Forelimb muscle (tissue), 1 donor: ENCODE measurements at places on chromosomes 4 and X.

DNA sequence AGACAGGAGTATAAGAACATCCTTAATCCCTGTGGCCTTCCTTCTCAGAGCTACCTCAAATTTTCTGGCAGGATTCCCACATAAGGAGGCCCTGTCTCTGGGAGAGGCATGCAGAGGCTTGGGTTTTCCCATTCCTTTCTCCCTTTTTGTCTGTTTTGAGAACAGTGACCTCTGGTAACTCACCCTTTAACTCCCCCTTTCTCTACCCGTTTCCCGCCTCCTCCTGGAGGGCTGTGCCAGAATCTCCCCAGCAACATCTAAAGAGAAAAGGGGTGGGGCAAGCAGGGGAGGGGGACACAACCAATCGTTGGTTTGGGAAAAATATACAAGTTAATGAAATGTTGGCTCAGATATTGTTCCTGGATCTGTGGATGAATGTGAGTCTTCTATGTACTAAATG lies 303.7 kb upstream of the IRS4 start:
- DNase-seq = no peak

- no peak for DNase-seq
These were observed 34.7 kb downstream of the MSL3 start for GRCh38 chrX:11792461-11793421.

DNA sequence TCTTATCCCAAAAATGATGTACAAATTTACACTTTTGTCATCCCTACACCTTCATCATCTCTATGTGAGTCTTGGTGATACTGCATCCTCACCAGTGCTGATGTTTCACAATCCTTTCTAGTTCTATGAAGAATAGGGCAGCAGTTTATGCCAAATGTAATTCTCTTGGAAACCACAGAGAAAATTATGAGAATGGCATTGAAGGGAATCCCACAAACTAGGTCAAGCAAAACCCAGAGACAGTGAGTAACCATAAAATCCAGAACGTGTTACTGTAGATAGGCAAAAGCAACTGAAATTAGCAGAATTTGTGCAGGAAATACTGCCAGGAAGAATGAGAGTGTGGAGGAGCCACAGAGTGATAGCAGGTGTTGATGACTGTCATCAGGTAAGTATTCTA lies 24.5 kb downstream of the IL15 start:
- DNase-seq = no peak

- no peak for DNase-seq
These were observed 5.0 kb downstream of the BMP2K start for GRCh38 chr4:78781139-78781538.

- DNase-seq = no peak
These were observed 284.9 kb downstream of the IL15 start for GRCh38 chr4:141921293-141921692.

DNA sequence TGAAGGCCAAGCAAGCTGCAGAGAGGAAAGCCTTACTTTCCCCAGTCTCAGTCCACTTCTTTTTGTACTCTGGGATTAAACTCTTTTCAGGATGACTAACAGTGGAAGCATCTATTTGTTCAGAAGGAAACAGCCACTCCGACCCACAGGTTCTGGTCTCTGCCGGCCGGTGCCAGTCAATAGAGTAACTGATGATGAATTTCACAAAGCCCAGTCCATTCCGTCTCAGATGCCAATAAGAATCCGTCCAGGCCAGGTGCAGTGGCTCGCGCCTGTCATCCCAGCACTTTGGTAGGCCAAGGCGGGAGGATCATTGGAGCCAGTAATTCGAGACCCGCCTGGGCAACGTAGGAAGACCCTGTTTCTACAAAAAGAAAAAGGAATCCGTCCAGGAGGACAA lies 58.5 kb upstream of the HELT start:
- DNase-seq = no peak

- no peak for DNase-seq
These were observed 240.5 kb upstream of the CXXC4 start for GRCh38 chr4:104735174-104735573.

GRCh38 chr4:15893962-15894361 lies 44.6 kb downstream of the FGFBP1 start:
- DNase-seq = no peak

DNA sequence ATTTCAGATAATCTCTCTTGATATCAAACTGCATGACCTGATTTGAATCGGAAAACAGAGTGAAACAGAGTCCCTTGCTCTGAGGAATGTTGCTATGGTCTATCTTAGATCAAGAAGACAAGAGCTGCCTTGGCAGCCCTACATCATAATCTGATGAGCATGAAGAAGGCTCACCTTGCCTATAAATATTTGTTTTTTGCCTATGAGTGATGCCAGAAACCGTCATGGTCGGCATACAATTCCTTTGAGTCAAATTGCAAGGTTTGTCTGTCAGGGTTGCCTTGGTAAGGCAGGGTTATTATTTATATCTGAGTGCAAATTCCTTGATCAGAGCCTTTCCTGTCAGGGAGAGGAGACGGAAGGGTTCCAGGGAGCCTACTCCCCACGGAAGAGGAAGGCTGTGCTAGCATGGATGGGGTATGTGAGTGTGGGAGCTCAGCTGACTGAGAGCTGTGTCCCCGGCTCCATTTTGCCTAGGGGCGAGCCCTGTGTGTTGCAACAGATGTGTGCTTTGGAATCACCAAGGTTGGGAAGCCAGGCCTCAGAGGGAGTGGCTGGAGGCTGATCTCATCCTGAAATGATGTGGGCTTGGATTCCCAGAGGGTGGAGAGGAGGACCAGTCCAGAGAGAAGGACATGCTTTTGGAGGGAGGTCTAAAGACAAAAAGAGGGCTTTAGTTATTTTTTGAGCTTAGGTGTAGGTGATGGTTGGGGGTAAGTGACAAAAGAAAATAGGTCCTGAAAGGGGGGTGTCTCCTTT lies 43.6 kb downstream of the RTL9 start:
- DNase-seq = no peak

DNA sequence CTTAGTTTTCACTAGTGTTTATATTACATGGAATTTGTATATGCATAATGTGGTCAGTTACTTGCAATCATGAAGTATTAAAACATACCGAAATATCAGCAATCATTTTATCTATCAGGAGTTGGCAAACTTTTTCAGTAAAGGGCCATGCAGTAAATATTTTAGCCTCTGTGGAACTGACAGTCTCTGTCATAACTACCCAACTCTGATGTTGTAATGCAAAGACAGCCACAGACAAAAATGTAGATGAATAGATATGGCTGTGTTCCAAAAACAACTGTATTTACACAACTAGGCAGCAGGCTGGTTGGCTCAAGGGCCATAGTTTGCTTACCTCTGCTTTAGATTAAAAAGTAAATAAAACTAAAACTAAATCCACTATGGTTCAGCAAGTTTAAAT lies 200.2 kb downstream of the HS3ST1 start:
- DNase-seq = no peak

GRCh38 chr4:151935411-151935810 lies 174.6 kb upstream of the GATB start:
- no peak for DNase-seq

DNA sequence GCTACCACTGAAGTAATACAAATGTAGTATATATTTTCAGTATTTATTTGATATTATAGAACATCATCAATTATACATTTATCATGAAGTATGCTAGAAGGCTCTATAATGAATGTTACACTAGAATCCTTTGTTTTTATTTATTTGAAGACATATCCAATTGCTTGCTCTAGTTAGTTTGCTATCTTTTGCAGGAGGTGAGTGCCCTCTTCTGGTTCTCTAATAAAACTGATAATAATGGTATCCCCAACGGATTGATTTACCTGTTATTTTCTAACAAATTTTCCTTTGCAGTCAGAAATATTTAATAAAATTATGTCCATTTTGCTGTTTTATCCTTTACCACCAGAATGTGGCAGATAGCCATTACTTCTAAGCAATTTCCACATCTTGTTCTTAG lies 274.3 kb upstream of the TACR3 start:
- no peak for DNase-seq

GRCh38 chr4:38872620-38873019 lies 5.0 kb downstream of the FAM114A1 start:
- no peak for DNase-seq

GRCh38 chr4:126038502-126039144 lies 723.9 kb downstream of the FAT4 start:
- DNase-seq = no peak

DNA sequence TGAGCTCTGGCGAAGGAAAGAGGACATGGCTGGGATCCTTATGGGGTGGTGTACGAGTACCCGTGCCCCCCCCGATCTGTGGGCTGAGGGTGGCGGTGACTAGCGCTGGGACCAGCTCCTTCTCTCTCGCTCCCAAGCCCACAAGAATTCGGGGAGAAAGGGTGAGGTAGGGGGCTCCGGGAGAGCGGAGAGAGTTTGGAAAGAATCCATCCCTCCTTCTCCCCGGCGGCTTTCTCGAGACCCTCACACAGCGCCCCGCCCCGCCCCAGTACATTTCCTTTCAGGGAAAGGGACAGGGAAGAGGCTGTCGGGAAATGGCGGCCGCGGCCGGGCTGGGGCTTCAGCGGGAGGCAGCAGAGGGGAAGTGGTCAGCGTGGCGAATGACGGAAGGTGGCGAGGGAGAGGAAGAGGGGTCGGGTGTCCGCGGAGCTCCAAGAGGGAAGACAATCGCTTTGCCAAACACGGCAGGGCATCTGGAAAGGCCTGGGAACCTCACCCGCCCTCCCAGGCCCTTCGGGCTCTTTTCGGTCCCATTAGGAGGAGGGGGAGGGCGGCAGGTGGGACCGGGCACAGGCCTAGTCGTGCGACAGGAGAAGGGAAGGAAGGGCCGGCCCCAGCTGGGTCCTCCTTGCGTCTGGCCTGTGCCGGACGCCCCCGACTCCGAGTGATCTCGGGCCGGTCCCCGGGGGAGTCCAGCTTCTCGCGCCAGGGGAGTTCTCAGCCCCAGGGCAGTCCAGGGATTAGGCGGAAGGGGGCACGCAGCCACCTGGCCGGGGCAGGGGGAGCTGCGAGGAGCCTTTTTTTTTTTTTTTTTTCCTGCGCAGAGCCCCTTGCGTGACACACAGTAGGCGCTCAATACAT lies 10.2 kb downstream of the HNRNPH2 start:
- no peak for DNase-seq

DNA sequence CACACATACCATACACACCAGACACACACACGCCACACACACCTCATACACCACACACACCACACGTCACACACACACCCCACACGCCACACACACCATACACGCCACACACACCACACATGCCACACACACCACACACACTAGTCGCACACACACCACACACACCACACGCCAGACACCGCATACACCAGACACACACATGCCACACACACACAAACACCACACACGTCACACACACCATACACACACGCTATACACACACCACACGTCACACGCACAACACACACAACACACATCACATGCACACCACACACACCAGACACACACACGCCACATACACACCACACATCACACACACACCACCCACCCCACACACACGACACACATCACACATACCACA lies 32.0 kb downstream of the FAM53A start:
- no peak for DNase-seq

DNA sequence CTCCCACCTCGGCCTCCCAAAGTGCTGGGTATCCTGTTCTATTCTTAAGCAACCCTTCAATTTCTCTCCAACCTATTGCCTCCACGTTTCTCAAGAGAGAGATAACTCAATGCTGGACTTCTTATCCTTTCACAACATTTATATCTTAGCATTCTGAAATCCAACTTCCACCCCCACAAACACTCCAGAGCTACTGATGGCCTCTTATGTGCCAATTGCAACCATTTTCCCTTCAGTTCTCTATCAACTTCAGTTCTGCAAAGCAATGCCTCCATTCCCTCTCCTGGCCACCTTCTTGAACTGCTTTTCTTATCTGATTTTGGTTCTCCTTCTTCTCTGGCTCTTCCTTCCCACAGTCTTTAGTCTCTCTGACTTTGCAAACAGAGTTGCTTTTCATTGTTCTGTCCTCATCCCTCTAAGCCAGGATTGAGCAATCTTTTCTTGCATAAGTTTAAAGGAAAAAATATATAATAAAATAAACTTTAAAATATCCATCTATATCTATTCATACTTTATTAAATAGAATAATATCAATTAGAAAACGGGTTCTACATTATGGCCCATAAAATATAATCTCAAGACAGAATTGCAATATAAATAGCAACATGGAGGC lies 3.6 kb upstream of the STBD1 start:
- no peak for DNase-seq

- DNase-seq = no peak
These were observed 212.9 kb downstream of the NSUN7 start for GRCh38 chr4:40962551-40963180.

- no peak for DNase-seq
These were observed 118.3 kb downstream of the MGST2 start for GRCh38 chr4:139783741-139784484.

DNA sequence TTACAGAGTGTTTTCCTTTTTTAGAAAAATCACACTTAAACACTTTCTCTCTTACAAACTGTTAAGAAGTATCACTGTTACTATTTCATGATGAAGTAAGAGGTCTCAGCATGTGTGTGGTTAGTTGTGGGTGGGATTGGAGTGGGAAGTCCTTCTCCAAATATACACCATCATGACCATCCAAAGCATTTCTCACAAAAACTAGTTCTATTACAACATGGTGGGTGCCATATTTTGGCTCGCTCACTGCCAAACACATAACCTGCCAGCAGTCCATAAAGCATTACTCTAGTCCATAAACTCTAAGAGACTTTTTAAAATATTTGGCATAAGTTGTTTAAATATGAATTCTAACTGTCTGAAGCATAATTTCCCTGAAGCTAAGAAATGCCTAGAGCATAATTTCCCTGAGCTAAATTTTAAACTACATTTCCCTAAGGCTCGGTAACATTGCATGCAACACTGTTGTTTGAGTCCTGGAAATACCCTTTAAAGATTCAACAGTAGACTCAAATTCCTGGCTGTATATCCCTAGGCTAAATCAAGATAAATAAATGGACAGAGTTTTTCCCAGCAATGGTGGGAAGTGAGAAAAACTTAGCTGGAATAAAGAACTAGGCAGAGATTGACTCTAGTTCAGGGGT lies 415.0 kb upstream of the INTU start:
- DNase-seq = no peak

DNA sequence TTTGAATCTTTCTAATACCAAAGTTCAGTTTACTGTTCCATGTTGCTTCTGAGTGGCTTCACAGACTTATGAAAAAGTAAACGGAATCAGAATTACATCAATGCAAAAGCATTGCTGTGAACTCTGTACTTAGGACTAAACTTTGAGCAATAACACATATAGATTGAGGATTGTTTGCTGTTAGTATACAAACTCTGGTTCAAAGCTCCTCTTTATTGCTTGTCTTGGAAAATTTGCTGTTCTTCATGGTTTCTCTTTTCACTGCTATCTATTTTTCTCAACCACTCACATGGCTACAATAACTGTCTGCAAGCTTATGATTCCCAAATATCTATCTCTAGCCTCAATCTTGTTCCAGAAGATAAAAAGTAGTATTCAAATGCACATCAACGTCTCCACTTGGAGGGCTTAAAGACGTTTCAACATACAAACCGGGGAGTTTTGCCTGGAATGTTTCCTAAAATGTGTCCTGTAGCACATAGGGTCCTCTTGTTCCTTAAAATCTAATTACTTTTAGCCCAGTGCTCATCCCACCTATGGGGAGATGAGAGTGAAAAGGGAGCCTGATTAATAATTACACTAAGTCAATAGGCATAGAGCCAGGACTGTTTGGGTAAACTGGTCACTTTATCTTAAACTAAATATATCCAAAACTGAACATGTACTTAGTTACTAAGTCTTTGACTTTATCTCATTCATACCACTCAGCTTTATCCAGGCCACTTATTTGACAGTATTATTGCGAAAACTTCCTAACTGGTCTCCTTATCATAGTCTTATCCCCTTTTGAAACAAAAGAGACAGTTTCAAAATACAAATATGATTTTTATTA lies 3.6 kb upstream of the AFP start:
- no peak for DNase-seq
